ENCODE measurements at places on chromosomes 12 and 14. TPM values are rescaled to one million over a fixed set of nuclear protein-coding genes. Genes with fewer than 3 reads are reported as not detected.

- no peak for DNase-seq
- no peaks in the 10 kb centered on the region for H3K27me3 ChIP-seq
- no peaks in the 10 kb centered on the region for H3K36me3 ChIP-seq
- H3K4me3 ChIP-seq = no peak overlapping the region
- H3K27ac ChIP-seq = no peak overlapping the region
Observed at GRCh38 chr14:82394916-82395315, 861.3 kb upstream of the SEL1L start.

DNA sequence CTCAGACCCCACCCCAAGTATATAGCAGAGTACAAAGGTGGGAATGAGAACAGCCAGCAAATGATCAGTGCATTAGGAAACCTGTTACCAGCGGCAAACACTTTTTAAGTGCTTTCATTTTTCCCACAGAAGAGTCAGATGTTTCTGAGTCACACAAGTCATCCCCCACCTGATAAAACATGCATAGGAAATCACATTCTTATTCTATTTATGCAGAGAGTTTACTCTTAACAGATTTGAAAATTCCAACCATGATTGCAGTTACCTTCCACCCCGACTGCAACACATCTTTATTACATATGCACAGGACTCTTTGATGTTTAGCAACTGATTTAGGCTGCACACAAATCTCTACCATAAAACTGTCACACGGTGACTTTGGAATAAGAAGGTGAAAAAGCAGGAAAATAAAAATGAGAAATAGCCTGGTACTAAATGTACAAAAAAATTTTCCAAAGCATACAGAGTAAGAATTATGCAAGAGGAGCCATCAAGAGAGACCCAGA, 236.4 kb downstream of the PAWR start:
- peak; percentile 91 for DNase-seq
- no peaks in the 10 kb centered on the region for H3K36me3 ChIP-seq
- peaks cover 22% of the 10 kb centered on the region for H3K4me1 ChIP-seq
- H3K27me3 ChIP-seq = no peaks in the 10 kb centered on the region
- no peak overlapping the region for H3K4me3 ChIP-seq
- peak overlapping the region; percentile 89 for H3K27ac ChIP-seq

GRCh38 chr12:131592972-131593371, 117.9 kb upstream of the SFSWAP start:
- no peak overlapping the region for H3K4me3 ChIP-seq
- H3K27me3 ChIP-seq = no peaks in the 10 kb centered on the region
- no peak overlapping the region for H3K27ac ChIP-seq
- DNase-seq = no peak
- no peaks in the 10 kb centered on the region for H3K36me3 ChIP-seq

DNA sequence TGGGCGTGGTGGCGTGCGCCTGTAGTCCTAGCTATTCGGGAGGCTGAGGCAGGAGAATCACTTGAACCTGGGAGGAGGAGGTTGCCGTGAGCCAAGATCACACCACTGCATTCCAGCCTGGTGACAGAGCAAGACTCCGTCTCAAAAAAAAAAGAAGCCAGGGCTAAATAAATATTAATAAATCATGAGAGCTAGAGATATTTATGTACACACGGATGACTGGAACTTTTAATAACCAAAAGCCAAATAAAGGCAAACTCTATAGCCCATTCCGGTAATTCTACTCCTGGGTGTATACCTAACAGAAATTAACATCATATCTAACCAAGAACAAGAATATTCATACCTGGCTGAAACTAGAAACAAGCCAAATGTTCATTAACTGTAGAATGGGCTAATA, 7.7 kb upstream of the TRAFD1 start:
- no peaks in the 10 kb centered on the region for H3K27me3 ChIP-seq
- H3K27ac ChIP-seq = no peak overlapping the region
- no peak for DNase-seq
- no peak overlapping the region for H3K4me3 ChIP-seq
- H3K4me1 ChIP-seq = peaks cover 4% of the 10 kb centered on the region

DNA sequence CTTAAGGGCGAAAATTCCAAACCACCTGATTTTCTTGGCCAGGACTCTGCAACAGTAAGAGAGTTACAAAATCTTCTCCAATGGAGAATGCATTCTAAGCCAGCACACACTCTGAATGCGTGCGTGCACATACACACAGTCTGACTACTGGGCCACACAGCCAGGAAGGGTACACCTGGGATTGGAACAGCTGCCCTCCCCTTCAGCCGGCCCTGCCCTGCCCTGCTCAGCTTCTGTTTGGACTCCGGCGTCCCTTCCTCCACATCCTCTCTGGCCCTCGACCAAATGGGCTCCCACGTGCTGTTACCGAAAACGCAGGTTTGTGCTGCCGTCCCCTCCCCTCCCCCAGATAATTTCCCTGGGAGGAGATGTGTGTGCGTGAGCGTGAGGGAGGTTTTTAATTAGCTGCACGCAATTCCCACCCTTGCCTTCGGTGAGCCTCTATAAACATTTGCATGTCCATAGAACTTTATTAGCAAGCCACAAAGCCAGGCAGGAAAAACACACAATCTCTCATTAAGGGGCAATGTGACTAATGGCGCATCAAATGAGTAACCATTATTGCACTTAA, 43.0 kb downstream of the CCNK start:
- H3K4me3 ChIP-seq = no peak overlapping the region
- H3K27ac ChIP-seq = no peak overlapping the region
- H3K27me3 ChIP-seq = no peaks in the 10 kb centered on the region
- H3K4me1 ChIP-seq = peaks cover 29% of the 10 kb centered on the region
- H3K36me3 ChIP-seq = peaks cover 20% of the 10 kb centered on the region

GRCh38 chr12:230925-231671, 17.1 kb upstream of the SLC6A12 start:
- DNase-seq = no peak
- peaks cover 11% of the 10 kb centered on the region for H3K27me3 ChIP-seq
- no peaks in the 10 kb centered on the region for H3K4me1 ChIP-seq
- H3K36me3 ChIP-seq = no peaks in the 10 kb centered on the region
- no peak overlapping the region for H3K27ac ChIP-seq
- no peak overlapping the region for H3K4me3 ChIP-seq

GRCh38 chr12:25625146-25625545, 72.1 kb upstream of the LMNTD1 start:
- no peak overlapping the region for H3K27ac ChIP-seq
- H3K36me3 ChIP-seq = no peaks in the 10 kb centered on the region
- no peaks in the 10 kb centered on the region for H3K4me1 ChIP-seq

GRCh38 chr12:53589423-53589822, 36.8 kb downstream of the ATF7 start:
- no peak for DNase-seq
- peaks cover 4% of the 10 kb centered on the region for H3K36me3 ChIP-seq
- no peaks in the 10 kb centered on the region for H3K27me3 ChIP-seq
- peaks cover 14% of the 10 kb centered on the region for H3K4me1 ChIP-seq
- H3K4me3 ChIP-seq = no peak overlapping the region
- no peak overlapping the region for H3K27ac ChIP-seq

LRRC74A gene
- not detected for polyA plus RNA-seq

DNA sequence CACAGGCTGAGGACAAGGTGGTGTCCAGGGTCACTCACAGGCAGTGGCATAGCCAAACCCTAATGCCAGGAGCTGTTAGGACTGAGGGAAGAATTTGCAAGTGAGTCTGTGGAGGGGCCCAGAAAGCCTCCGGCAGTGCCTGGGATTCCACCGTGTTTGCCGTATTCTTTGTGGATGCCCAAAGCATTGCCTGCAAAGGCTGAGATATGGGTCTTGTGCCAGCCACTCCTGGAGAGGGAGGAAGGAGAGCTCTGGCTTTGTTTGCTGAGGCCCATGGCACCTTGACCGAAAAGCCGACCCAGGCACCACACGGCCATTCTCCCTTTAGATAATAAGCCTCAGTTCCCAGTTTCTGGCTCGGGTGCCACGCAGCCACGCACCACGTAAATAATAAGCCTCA, 35.8 kb upstream of the GALNT9 start:
- no peaks in the 10 kb centered on the region for H3K36me3 ChIP-seq
- DNase-seq = no peak
- H3K4me3 ChIP-seq = no peak overlapping the region
- peaks cover 15% of the 10 kb centered on the region for H3K27me3 ChIP-seq
- no peaks in the 10 kb centered on the region for H3K4me1 ChIP-seq
- H3K27ac ChIP-seq = no peak overlapping the region

GRCh38 chr12:4036671-4037271, 163.6 kb upstream of the PARP11 start:
- H3K27me3 ChIP-seq = no peaks in the 10 kb centered on the region
- H3K4me3 ChIP-seq = no peak overlapping the region
- DNase-seq = no peak

DNA sequence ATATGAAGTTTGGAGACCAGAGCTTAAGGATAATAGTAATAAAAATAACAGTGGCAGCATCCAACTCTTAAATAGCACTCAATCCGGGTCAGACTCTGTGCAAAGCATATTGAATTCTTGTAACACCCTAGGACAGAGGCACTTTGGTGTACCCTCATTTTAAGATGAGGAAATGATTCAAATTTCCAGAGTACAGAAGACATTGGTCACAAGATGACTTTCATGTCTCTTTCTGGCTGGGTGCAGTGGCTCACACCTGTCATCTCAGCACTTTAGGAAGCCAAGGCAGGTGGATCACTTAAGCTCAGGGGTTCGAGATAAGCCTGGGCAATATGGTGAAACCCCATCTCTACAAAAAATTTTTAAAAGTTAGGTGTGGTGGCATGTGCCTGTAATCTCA, 235.8 kb downstream of the SLC15A4 start:
- H3K27me3 ChIP-seq = no peaks in the 10 kb centered on the region
- no peaks in the 10 kb centered on the region for H3K4me1 ChIP-seq
- DNase-seq = no peak
- H3K36me3 ChIP-seq = no peaks in the 10 kb centered on the region
- no peak overlapping the region for H3K4me3 ChIP-seq

PTCSC3 gene
- polyA plus RNA-seq = not detected

Data from large intestine (tissue), 12 donors.